ENCODE measurements at places on chromosomes 7 and 10.

- DNase-seq: no peak
Observed at GRCh38 chr7:111667488-111667887, 105.2 kb upstream of the IMMP2L start.

GRCh38 chr10:132374176-132374575 is 22.8 kb upstream of the PWWP2B start:
- DNase-seq: no peak

DNA sequence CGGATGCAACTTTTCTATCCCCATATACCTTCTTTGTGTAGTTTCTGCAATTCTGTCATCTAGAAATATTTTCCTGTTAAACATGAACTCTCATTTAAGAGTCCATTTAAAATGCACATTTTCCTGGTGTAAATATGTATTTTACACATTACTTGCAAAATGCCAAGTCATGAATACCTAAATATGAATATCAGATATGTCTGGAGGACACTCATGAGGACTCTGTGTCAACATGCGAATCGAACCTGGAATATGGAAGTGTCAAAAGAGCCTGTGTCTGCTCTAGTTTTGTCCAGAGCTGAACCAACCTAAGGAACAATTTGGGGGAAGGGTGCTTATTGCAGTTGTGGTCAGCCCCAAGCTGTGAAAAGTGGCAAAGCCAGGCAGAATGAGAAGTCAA is 163.7 kb upstream of the CELF2 start:
- DNase-seq: no peak

DNA sequence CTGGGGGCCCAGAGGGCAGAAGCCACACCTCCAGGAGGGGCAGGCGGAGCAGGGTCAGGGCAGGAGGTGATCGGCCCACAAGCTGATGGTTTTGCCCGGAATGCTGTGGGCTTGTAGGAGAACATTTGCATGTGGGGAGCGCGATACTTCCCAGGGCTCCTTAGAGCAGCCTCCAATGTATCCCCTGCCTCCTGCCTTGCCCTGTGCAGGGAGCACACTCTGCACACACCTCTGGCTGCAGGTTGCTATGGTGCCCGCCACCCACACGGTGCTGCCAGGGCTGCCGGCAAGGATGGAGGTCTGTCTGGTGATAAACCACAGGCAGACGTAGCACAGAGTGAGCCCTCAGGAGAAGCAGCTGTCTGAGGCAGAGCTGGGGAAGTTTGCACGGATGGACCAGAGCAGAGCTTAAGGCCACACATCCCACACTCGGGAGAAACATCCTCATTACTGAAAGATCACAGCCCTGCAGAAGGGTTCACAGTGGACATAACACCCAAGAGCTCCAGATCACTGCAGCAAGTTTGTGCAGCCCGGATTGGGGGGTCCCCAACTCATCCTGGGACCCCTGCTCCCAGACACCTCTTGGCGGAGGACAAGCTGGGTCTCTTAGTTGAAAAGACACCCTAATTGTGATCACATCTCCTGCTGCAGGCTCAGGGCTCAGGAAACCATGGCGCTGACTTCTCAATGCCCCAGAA is 41.8 kb downstream of the VIPR2 start:
- no peak for DNase-seq

DNA sequence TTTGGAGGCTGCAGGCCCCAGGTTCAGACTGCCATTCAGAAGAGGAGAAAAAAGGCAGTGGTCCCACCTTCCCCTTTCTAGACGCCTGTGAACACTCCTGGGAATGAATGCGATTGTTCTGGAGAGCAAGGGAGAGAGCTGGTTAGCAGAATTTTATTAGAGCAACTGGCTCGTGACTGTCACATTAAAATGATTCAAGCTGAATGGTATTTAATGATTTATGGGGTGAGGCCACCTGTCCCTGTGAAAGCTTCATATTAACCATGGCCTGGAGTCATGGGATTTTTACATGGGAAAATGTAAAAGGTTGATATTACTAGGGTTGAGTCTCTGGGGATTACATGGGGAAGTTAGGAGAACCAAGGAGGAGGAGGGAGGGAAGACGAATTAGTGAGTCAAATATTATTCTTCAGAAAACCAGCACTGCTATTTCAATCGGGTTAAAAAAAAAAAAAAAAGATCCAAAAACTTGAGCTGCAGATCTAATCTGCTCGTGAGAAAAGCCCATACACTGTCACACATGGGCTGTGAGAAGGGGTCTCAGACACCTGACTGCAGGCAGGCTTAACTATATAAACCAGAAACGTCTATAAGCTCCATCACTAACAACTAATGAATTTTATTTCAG is 8.3 kb downstream of the CXCL12 start:
- no peak for DNase-seq

All from suppressor macrophage (primary cell).